ENCODE measurements at places on chromosomes 12 and 14. TPM values are rescaled to one million over a fixed set of nuclear protein-coding genes. Genes with fewer than 3 reads are reported as not detected.

DNA sequence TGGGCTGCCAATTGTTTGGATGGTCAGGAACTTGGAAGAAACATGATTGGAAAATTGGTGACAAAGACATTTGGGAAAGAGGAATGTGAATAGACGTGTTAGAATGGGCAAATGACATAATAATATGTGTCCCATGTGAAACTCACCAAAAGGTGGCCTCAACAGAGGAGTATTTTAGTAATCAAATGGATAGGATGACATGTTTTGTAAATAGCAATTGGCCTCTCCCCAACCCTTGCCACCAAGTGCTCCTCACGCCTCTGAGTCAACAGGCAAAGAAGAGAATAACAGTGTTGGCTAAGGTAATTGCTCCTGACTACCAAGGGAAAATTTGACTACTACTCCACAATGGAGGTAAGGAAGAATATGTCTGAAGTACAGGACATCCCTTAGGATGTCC, 81.4 kb downstream of the ATXN7L3B start:
- no peak for DNase-seq

Gene IRAK4
- 41.4 TPM for total RNA-seq

DNA sequence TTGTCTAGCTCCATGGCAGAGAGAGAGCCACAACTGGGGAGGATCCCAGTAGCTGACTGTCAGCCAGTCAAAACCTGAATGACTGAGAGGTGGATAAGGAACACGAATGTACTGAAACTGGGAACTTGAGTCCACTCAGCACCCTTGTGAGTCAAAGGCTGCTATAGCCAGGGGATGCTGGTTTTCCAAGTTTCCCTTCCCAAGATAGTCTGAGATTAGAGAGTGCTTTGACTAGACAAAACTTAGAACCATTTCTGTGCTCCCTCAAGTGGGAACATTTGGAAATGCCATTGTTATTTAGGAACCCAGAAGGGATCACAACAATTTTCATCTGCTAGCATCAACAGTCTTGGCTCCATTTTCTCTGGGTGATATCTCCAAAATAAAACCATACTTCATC, 4.0 kb downstream of the PRKAG1 start:
- DNase-seq = no peak

Gene TWF1
- 19.1 TPM for total RNA-seq

DNA sequence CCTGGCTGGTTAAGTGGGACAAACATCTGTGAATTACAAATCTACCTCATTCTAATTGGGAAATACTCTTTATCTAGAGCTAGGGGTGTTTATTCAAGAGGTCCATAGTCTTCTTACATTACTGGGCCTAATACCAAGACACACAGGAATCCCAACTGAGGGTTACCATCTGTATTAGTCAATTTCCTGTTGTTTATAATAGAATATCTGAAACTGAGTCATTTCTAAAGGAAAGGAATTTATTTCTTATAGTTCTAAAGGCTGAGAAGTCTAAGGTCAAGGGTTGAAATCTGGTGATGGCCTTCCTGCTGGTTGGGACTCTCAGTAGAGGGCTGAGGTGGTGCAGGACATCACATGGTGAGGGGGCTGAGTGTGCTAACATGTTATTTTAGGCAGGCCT, 36.0 kb downstream of the RTRAF start:
- DNase-seq = no peak

Gene CPNE6
- total RNA-seq = 0.14 TPM

GRCh38 chr12:20455001-20455706, 86.8 kb downstream of the PDE3A start:
- DNase-seq = no peak

Gene EID3
- total RNA-seq = 5.0 TPM

DNA sequence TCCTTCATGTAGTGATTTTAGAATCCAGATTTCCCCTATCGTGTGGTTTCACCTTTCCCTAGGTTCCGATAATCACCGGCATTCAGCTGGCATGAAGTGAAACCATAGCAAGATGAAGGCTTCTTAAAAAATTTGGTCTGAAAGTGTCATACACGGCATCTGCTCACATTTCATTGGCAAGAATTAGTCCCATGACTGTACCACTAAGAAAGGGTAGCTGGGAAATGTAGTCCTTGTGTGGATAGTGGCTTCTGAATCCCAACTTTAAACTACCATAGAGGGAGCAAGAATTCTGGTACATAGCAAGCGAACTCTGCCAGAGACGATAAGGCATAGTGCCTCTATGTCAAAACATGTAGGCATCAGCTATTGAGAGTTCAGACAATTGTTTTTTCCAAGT, 360.1 kb upstream of the TBX3 start:
- no peak for DNase-seq

- DNase-seq = no peak
These were observed 176.0 kb upstream of the PLEKHA5 start for GRCh38 chr12:18953505-18953904.

DNA sequence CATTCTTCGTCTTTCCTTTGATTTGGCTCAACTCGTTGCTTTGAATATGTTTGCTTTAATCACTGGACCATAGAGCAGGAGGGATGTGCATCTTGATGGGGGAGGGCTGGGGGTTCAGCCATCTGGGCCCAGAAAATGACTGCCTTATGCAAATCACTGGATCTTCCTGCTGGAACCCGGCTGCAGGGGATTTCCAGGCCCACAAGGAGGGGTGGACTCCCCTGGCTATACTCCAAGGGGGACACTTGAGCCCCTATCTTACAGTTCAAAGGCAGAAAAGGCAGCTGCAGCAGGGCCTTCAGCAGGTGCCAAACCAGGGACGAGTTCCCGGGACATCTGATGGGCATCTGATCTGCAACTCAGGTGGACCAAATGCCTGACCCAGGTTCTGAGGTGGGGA, 122.5 kb downstream of the DICER1 start:
- DNase-seq = no peak

- DNase-seq = no peak
These were observed 93.4 kb downstream of the TSPAN9 start for GRCh38 chr12:3170423-3171194.

Gene RD3L
- total RNA-seq = not detected

Gene ANO2
- total RNA-seq = not detected

DNA sequence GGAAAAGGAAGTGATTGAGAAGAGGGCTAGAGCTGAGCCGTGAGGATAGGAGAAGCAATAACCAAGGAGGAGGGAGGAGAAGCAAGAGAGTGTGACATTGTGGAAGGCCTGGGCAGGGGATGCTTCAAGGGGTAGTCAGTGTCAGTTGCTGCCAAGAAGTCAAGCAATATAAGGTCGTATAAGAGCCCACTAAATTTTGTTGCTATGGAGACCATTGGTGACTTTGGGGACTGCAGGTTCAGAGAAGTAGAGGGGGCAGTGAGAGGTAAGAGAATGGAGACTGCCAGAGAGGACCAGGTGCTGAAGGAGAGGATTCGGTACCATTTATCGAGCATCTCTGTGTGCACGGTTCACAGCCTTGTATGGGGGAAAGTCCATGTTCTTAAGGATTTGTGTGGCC, 3.1 kb upstream of the ATXN3 start:
- DNase-seq = no peak

Gene C12orf50
- 0.36 TPM for total RNA-seq

DNA sequence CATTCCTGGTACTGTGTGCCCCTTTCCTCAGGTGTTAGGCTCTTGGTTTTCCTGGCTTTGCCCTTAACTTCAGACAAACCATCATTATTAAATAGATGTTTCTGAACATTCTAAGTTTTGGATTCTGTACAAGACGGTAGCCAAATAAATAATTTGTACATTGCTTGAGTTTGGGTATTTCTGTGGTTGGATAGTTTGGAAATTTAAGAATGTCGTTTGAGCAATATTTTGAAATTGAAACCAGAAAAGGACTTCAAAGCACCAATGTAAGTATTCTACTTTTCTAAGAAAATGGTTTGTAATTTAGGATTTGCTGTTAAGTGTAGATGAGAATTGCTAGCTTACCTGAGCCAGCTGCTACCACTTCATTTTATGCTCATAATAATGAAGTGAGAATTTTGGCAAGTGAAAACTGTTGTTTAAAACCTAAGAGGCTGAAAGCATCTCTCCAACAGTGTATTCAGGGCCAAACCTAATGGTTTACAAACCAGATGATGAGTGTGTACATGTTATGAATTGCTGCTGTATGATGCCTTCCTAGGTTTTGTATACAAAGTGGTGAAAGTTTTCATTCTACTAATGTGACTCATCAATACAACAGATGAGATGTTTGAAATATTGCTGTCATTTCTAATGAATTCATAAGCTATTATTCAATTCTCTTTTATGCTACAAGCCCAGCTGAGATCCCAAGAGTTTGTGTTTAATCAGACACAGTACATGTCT, 181.5 kb upstream of the PRKD1 start:
- DNase-seq = no peak

- DNase-seq = peak; percentile 26
These were observed 15.9 kb downstream of the GOLGA3 start for GRCh38 chr12:132812631-132813305.

GRCh38 chr12:6632026-6632983, 3.5 kb downstream of the LPAR5 start:
- DNase-seq = peak; percentile 59

Gene PABPN1
- 188 TPM for total RNA-seq

DNA sequence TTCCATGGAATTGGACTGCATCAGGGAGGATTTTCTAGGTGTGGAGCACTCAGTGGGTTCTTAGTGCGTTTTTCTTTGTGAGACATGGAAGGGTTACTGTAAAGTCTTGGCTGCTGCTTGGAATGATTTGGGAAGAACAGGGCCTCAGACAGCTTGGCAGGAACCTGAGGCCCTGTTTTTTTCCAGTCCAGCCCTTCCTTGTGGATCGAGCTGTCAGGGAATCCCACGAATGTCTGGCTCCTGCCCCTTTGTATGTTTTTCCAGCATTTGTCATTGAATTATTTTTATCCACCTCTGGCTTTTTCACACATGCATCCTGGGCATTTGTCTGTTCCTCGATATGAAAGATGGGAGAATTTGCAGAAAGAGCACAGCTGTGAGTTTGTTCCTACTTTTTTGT, 158.5 kb downstream of the TGFB3 start:
- no peak for DNase-seq

Gene GPRC5D
- not detected for total RNA-seq

DNA sequence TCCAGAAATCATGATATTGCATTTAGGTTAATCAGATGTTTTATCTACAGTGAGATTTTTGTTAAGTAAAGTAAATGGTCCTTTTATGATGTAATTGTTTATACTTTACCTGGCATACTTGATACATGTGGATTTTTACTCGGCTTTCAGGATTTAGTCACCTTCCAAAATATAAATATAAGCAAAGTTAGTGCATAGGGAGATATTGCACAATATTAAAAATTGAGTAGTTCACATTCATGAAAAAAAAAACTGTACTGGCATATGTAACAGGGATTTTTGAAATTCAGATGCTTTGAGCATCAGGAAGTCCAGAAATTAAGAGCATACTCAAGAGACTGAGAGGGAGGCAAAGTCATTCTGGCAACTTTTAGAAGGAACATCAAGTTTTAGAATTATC, 173.5 kb downstream of the PLCZ1 start:
- no peak for DNase-seq

DNA sequence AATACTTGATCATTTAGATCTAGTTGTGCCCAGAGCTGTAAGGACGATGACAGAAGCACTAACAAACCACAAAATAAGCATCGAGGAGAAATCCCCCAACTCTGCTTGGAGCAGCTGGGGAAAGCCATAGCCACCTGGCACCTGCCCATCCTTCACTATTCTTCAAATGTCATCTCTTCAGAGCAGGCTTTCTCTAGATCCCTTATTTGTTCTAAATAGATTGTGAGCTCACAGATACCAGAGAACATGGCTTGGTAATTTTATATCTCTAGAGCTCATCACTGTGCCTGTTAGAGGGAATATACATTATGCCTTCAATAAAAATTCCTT, 50.9 kb downstream of the GRIP1 start:
- no peak for DNase-seq

DNA sequence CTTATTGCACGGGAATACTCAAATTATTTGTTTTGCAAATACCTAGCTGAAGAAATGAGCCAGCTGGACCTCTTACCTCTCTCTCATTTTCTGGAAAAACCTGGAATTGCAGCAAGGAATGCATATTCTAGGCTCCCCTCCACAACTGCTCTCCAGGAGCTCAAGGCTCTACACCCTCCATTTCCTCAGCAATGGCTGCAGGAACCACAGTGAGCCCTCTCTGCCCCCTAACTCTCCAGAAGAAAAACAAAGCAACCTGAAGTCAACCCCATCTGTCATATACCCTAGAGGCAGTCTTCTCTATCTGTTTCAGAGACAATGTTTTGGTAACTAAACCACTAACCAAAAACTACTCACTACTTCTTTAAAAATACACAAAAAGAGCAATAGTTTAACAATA, 221.6 kb downstream of the SLC25A21 start:
- no peak for DNase-seq

DNA sequence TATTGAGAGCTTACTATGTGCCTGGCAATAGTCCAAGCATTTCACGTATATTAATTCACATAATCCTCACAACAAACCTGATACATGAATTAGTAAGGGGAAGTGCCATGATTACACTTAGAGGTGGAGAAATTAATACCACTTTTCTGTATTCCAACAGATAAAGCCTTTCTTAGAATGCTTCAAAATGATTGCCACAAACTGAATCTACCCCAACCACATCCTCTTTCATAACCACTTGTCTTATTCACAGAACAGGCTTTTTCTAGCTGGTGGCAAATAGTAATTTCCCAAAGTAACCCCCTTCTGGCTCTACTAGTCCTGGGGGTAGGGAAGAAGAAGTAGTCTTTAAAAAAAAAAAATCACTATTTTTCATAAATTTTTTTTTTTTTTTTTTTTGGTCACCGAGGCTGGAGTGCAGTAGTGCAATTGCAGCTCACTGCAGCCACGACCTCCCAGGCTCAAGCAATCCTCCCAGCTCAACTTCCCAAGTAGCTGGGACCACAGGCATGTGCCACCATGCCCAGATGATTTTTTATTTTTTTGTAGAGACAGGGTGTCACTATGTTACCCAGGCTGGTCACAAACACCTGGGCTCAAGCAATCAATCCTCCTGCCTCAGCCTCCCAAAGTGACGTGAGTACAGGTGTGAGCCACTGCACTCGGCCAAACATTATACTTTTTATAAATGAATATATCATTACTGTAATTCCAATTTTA, 59.0 kb upstream of the ARID2 start:
- no peak for DNase-seq

- DNase-seq = no peak
These were observed 165.0 kb upstream of the RTL1 start for GRCh38 chr14:101068313-101069227.

DNA sequence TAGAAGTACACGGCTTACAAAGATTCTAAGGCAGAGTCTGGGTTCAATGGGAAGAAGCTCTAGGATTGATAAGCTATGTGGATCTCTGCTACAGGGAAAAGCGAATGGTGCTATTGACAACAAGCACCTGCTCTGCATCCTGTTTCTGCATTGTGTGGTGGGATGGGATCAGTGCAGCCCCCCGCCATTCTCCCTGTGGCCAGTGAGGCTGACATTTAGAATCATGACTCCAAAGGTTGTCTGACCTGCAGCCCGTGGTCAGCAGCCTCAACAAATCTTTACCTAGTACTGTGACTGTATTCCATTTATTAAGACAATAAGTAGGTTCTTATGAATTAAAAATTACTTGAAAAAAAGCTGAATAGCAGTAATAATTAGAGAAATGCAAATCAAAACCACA, 1477.0 kb upstream of the TMEM132C start:
- DNase-seq = no peak

Gene CYP27B1
- 14.7 TPM for total RNA-seq

GRCh38 chr12:82896979-82897378, 210.3 kb downstream of the TMTC2 start:
- DNase-seq = no peak

GRCh38 chr12:5944053-5944452, 1.0 kb downstream of the ANO2 start:
- no peak for DNase-seq

Gene KCNH3
- 1.5 TPM for total RNA-seq

Gene TEX52
- 0.48 TPM for total RNA-seq
